ENCODE measurements at places on chromosomes 3 and 15.

DNA sequence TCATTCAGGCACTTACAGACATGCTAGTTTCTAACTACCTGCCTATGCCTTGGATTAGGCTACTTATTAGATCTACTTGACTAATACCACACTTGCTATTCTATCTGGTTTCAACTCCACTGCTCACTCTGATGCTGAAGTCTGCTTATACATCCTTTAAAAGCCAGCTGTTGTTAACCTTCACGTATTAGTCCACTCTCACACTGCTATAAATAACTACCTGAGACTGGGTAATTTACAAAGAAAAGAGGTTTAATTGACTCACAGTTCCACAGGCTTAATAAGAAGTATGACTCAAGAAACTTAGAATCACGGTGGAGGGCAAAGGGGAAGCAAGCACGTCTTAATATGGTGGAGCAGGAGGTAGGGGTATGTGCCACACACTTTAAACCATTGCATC, 47.7 kb upstream of the ANKRD28 start:
- DNase-seq: no peak

DNA sequence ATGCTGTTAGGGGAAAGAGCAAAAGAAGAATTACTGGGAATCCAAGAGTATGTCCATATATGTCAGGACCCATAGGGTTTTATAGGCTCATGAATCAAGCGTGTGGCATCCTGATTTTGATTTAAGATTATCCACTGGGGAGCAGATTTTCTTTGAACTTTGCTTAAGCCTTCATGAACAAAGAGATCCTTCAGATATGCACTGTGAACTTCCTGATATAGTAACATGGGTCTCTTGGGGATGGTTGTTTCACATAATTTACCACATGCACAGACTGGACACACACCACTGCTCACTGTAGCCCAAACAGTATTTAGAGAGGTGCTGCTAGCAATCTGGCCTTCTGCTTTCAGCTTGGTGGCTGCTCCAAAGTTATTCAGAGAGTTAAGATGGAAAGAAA, 200.9 kb upstream of the ZPLD1 start:
- DNase-seq: no peak

- no peak for DNase-seq
Observed at GRCh38 chr3:112799946-112800345, 46.7 kb downstream of the CD200R1L start.

DNA sequence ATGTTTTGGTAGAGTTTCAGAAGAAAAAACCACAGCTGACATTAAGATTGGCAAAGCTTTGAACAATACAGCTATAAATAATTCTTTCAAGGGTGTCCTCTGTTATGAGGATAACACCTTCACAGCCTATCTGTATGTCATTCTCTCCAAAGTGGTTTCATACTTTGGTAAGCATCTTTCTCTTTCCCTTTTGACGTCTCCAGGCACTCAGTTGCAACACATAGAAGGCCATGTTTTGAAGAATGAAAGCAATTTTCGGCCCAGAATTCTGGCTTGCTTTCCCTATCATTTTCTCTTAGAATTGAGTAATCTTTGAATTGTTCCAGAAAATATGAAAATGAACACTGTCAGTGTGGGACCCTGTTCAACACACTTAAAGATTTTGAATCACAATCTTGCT, 200.0 kb upstream of the CBLB start:
- no peak for DNase-seq

DNA sequence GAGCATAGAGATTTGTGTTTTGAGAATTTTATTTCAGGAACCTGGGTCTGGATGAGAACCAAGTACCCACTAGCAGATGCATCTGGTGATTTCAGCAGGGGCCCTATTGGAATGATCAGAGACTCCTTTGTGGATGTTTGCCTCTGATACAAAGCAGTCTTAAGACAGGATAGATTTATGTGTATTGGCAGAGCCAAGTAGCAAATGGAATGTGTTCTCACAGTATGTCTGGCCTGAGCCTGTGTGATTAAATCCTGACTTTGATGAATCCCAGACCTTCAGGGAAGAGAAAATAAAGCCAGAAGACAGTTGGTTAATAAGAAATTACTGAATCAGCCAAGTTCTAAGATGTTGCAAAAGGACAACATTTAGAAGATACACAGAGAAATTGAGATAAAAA, 755.5 kb upstream of the SEMA6D start:
- no peak for DNase-seq

DNA sequence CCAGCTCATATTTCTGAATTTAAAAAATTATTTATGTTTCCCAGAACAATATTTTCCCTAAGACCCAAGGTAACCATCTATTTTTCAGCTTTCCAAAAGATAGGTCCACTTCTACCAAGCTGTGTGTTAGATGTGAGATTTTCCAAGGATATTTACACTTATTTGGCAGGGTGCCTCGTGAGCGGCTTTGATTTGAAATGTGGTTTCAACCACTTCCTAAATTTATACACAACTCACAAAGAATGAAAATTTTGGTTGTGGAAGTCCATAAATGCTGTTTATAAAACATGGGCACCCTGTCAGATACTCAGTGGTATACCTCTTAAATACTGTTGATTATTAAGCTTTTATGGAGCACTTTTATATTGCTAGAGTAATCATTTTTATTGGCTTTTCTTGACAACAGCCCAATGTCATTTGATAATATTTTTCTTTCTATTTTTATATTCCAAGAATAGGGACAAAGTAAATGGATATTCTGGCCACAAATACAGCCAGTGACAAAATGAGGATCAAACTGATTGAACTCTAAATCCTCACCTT, 57.6 kb downstream of the GAP43 start:
- DNase-seq: no peak

DNA sequence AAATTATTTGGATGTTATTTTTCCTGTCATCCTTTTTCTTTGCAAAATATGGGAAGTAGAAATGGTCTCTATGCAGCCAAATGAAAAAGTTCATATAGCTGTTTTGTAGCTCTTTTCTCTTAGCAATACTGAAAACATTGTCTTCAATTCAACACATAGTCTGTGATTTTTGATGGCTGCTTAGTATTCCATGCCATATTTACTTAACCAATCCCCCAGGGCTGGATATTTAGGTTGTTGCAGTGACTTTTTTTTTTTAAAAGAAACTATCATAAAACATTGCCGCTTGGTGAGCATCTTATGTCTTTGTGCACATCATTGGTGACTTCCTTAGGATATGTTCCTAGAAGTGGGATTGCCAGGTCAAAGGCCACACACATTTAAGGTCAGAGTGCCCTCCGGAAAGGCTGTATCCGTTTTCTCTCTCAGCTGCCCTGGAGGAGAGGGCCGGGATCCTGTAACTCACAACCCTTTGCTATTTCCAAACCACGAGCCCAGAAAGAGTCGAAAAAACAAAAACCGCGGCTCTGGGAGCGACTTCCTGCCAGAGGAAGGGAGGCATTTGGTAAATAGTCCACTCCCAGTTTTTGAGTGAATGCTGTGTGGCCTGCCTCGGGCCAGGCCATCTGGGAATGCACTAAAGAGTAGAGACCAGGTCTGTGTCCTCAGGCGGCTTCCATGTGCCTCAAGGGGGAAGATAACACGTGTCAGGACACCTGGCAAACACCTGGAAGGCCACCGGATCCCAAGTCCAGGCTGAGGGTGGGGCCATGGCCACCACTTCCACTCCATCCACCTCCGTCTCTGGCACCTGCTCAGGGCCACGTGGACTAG, 41.9 kb downstream of the SMAD6 start:
- no peak for DNase-seq

GRCh38 chr3:69718866-69719586, 20.2 kb upstream of the MITF start:
- DNase-seq: no peak

GRCh38 chr15:33142708-33143107, 51.8 kb downstream of the FMN1 start:
- no peak for DNase-seq

- DNase-seq: no peak
Observed at GRCh38 chr15:59116141-59116540, 11.2 kb downstream of the CCNB2 start.

DNA sequence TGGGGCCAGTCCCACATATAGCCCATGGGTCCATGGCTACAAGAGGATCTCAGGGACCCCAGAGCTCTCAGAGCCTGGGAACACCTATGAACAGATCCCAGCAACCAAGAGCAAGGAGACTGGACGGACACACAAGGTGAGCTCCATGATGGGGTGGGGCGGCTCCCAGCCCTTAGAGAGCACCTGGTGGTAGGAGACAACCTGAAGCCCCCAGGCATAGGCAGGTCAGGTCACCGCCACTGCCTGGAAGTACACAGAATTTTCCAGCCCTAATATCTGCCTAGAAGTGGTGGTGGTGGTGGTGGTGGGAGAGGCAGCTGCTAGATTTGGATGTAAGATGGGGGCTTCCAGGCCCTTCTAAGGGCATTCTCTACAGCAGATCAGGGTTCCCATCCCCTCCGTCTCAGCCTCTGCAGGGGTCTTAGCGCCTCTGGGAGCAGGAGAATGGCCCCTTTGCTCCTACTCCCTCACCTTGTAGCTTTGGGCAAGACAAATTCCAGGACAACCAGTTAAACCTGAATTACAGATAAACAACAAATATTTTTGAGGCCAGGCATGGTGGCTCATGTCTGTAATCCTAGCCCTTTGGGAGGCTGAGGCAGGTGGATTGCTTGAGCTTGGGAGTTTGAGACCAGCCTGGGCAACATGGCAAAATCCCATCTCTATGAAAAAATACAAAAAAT, 9.2 kb downstream of the SH2D7 start:
- no peak for DNase-seq

DNA sequence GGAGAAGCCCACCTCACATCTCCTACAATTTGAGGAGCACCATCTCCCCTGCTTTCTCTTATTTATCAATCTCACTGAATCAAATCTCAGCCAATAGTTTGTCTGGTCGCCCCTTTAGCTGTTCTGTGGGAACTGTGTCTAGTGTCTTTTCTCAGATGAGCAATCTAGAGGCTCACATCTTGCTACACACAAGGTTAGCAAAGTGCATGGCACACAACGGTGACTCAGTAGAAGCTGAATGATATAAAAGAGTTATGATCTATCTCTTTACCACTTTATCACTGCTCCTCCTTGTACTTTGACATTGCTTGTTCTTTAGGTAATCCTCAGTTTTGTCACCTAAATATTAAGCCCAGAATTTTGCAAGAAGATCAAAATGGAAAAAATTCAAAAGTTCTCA, 16.8 kb upstream of the COLQ start:
- no peak for DNase-seq

DNA sequence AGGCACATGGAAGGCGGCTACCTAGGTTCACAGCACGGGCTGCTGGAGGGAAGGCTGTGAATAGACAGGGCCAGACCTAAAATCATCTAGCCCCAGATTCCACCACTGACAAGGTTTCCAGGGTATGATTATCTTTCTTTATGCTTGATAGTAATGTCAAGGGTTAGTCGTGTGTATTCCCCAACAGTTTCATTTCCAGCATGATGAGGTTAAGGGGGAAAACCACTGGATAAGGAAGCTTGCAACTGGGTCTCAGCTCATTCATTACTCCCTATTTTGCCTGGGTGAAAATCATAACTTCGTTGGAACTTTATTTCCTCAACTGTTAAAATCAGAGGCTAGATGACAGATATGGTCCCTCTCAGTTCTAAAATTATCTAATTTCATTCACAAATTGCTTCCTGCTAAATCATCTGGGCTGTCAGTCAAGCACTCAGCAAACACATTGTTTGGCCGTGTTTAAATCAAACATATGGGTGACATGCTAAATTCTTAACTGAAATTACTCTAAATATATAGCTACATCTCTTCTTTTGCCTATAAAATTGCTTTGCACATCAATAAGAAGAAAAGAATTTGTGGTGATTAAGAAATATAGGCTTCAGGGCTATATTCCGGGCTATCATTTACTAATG, 111.7 kb downstream of the CYP19A1 start:
- no peak for DNase-seq

- no peak for DNase-seq
Observed at GRCh38 chr3:21414506-21414905, 336.5 kb downstream of the ZNF385D start.

DNA sequence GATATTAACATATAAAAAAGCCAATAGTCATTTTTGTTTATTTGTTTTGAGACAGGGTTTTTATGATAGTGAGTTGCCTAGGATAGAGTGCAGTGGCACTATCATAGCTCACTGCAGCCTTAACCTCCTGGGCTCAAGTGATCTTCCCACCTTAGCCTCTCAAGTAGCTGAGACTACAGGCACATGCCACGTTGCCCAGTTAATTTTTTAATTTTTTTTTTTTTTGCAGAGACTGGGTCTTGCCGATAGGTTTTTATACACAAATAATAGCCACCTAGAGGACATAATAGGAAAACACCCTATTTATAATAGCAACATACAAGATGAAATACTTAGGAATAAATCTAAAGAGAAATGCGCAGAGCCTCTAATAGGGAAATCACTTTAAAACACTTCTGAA, 13.3 kb downstream of the EIF3J start:
- DNase-seq: no peak
